ENCODE measurements at places on chromosomes 16 and 17.

GRCh38 chr17:76791053-76791980 lies 53.4 kb downstream of the MFSD11 start:
- DNase-seq, result no peak

DNA sequence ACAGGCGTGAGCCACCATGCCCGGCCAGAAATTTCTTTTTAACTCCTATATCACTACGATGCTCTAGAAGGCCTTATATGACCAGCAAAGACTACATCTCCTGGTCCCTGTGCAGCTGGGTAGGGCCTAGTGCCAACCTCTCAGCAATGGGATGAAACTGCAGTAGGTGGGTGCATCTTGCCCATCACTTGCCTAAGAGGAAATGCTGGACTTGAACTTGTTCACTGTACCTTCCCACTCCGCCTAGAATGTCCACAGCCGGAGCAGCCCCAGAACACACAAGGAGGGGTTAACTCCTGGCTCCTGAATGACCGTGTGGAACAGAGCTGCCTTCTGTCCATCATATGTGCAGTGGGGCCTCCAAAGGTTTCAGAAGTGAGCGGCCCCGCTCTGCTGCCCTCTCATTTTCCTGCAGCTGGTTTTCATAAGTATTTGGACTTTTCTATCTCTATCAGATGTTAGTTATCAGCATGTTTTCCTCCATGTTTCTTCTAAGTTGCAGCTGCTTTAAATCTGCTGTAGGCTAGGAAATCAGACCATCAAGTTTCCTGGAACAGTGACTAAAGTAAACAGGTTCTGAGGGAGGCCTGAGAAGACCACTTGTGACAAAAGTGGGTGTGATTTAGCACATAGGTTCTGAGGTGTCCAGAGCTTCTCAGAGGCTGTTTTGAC lies 52.5 kb downstream of the WSB1 start:
- DNase-seq, result peak; percentile 57

GRCh38 chr16:4138713-4139112 lies 22.5 kb upstream of the ADCY9 start:
- DNase-seq, result no peak

DNA sequence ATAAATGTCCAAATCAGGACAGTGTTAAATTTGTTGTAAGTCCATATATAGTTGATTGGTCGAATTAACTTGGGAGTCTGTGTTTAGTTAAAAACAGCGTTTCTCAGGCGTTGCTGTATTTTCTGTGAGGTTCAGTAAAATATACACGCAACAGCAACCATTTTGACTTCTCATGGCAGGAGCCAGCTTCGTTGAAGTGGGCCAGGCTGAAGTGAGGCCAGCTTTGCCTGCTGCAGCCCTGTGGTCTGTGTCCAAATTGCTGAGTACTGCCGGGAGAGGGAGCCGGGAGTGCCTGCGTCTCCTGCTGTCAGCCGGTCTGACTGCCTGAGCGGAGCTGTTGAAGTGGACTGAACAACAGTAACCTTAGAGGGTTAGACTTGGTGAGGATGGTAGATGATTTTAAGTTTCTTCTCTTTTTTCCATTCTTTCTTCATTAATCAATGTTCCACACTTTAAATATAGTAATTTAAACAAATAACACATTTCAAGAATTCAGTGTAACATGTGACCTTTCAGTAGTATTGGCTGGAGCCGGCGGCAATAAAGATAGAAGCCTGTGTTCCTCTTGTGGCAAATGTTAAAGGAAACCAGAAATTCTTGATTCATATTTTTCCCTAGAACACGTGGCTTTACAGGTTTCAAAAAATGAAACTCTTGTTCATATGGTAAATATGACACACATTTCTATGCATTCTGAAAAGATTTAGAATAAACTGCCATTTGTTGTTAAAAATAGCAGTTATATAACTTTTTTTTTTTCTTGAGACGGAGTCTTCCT lies 37.0 kb upstream of the ZNF750 start:
- peak; percentile 91 for DNase-seq

- DNase-seq, result no peak
These were observed 4.9 kb downstream of the THRA start for GRCh38 chr17:40067710-40068109.

- DNase-seq, result no peak
These were observed 6.8 kb downstream of the NAE1 start for GRCh38 chr16:66824006-66824405.

DNA sequence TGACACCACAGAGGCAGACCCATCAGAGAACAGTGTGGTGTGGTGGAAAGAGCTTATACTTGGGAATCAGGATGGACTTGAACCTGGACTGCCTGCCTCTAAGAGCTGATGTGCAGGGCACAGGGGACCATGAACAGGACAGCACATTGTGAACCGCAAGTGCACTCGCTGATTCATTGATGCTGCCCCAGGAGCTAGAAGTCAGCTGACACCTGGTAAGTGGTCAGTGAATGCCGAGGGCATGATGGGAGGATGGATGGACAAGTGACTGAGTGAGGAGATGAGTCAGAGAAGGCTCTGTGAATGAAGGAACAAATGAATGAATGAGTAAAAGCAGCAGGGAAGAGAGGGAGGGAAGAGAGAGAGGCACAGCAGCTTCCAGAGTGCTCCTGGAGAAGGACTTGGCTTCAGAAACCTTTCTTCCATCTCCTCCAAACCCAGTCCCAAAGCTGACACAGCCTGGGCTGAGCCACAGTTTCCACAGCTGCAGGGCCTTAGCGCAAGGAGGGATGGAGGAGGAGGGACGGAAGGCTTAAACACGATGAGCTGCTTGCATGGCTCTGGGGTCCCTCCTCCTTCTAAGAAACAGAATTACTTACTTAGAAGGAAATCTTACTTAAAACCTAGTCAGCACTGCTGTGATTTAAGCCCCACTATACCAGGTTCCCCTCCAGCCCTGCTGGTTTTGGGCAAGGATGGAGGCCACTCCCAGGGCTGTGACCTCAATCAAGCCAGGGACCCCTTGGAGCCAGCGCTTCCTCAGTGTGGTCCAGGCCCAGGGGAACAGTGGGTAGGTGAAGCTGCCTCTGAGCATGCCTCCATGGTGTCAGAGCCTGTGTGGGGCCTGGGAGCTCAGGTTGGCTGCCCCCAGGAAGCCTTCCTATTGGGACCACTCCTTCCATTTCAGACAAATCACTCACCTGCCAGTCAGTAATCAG lies 184.6 kb downstream of the TMEM132E start:
- no peak for DNase-seq

GRCh38 chr17:75271233-75271954 lies 363 bp upstream of the MIF4GD start:
- peak; percentile 72 for DNase-seq

DNA sequence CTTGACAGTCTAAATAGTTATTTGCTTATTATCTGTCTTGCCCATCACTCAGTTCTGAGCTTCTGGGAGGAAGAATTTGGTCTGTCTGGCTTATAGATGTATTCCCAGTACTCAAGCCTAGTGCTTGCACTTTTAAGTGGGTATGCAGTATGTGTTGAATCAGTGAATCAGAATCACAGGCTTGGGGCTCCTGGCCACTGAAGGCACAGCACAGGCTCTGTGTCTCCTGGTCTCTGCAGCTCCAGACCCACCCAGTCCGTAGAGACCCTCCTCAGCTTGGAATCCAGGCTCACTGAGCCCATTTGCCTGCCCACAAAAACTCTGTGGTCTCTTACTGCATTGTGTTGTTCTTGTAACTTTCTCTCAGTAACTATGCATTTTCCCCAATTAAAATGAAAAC lies 19.3 kb upstream of the CFAP20 start:
- DNase-seq, result no peak

GRCh38 chr17:77601054-77601979 lies 357.2 kb upstream of the TNRC6C start:
- no peak for DNase-seq

DNA sequence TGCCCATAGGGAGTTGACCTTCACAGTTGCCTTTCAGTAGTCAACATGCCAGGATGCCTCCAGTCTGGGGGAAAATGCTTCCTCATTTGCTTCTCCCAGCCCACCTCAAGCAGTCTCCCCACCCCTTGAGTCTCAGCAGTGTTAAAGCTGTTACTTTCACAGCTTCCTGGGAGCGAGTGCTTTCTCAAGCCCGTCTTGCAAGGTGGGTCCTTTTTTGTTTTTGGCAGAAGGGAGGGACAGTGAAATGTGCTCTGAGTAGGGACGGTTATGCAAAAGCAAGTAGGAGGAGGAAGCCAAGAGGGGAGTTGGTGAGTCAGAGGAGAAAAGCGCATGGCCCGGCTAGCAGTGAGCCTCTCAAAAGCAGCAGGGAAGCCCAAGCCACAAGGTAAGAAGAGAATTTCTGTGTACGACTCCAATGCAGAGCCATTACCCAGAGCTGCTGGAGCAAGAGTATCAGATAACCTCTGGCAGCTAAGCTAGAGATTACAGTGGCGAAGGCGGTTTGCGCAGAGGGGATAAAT lies at the start of gene CHST4:
CHST4 (plus strand) TSS at position 316 of the 521 bp plus-strand sequence. CDS start 10,252 bp downstream, outside the sequence.
- no peak for DNase-seq

DNA sequence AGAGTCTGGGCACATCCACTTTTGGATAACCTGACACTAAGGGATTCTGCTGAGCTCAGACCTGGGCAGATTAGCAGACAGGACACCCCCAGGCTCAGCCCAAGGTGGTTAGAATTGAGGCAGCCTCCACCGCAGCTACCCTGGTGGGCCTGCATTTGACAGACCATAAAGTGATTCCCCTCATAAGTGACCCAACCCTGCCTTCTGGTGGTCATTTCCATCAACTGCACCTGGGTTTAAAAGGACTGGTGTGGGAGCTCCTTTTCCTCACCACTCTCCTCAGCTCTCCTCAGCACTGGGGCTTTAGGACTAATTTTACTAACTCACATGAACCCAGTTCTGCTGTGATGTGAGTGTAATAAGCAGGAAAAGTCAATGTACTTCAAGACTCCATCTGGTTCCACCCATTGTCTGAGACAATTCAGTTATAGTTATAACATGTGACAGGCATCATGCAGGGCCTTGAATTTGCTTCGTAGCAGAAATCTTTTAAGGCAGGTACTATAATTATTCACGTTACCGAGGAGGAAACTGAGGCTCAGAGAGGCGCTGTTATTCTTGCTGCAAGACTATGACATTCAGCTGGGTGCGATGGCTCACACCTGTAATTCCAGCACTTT lies 42.5 kb downstream of the MYH3 start:
- peak; percentile 78 for DNase-seq

- DNase-seq, result no peak
These were observed 19.8 kb downstream of the JPH3 start for GRCh38 chr16:87621976-87622713.

DNA sequence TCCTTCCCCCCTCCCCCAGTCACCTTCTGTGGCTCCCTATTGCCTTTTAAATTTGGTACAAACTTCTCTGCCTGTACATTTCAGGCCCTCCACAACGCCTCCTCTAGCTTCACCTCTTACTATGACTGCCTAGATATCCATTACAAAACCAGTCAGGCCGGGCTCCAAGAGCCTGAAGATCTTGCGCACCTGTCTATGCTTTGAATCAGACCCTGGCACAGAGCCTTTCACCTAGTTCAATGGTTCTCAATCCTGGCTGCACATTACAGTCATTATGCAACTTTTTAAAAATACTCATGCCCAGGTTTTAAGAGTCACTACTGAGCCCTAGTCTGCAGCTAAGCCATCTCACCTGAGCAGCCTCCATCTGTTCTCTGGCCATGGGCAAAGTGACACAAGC lies 1.6 kb upstream of the GAS7 start:
- no peak for DNase-seq

- DNase-seq, result no peak
These were observed 1.6 kb downstream of the FAM117A start for GRCh38 chr17:49762151-49762941.

DNA sequence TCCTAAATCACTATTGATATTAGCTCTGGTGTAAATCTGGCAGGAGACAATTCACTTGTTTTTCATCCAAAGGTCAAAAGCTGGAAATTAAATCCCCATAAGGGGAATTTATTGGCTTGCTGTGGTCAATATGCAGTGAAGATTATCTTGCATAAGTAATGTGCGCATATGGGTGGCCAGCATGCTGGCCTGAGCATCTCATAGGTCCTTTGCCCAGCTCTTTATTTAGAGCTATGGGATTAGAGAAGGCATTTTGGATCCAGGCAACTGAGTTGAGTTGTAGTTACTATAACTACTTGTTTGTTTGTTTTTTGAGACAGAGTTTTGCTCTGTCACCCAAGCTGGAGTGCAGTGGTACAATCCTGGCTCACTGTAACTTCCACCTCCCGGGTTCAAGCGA lies 110.7 kb downstream of the AATF start:
- no peak for DNase-seq

DNA sequence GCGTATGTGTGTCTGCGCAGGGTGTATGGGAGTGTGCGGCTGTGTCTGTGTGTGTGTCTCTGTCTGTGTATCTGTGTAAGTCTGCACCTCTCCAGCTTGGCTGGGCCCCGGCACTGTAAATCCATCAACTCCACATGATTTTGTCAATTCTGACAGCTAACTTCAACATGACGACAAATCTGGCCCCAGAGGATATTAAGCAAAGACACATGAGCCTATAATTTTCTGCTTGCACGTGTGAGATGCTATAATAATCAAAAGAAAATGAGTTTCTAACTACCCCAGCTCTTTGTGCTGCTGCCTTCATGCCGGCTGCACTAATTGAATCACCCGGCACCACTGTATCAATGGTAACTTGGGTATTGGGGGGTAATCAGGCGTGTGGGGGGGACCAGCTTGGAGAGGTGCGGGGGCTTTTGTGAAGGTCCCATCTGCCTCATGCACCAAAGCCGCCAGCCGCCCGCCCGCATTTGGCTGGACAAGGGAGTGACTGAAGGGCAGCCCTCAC lies 57.6 kb upstream of the LHX1 start:
- DNase-seq, result no peak

GRCh38 chr16:84928679-84929420 lies 82.5 kb downstream of the ZDHHC7 start:
- peak; percentile 86 for DNase-seq

DNA sequence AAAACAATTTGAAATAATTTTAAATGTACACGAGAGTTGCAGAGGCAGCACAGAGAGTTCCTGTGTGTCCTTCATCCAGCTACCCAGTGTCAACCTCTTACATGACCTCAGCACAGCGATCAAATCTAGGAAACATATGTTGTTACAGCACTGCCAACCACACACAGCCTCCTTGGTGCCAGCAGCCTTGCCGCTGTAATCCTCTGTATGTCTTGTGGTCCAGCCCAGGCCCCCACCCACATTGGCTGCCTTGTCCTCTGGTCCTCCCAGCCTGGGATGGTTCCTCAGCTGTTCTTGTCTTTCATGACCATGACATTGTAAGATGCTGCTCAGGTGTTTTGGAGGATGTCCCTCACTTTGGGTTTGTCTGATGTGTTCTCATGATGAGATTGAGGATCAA lies 178.0 kb downstream of the RPTOR start:
- DNase-seq, result no peak
